Stimulated activated CD4-positive, alpha-beta T cell treated with anti-CD3 and anti-CD28 coated beads, Interleukin-1b, Interleukin-23, amount 100 ng/mL, for 4 hours (primary cell): ENCODE measurements at places on chromosomes 2 and 18.

DNA sequence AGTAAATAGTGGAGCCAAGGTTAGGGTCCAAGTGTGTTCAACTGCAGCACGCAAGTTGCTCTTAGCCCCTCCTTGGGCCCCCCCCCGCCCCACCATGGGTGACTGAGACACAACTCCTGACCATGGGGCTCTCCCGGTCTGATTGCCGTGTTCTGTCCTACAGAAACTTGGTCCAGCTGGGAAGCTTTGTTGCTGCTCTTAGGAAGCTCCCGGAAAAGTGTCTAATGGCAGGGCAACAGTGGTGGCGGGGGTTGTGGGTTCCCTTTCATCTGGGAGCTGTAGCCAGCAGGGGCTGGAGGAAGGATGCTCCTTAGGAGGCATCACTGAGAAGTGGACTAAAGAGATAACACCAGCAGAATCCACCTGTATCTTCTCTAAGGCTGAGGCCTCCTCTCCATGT, 111.1 kb downstream of the CYP26B1 start:
- DNase-seq = no peak

GRCh38 chr2:184534986-184535385, 63.3 kb upstream of the ZNF804A start:
- no peak for DNase-seq

GRCh38 chr2:136399667-136400289, 281.8 kb upstream of the CXCR4 start:
- no peak for DNase-seq

DNA sequence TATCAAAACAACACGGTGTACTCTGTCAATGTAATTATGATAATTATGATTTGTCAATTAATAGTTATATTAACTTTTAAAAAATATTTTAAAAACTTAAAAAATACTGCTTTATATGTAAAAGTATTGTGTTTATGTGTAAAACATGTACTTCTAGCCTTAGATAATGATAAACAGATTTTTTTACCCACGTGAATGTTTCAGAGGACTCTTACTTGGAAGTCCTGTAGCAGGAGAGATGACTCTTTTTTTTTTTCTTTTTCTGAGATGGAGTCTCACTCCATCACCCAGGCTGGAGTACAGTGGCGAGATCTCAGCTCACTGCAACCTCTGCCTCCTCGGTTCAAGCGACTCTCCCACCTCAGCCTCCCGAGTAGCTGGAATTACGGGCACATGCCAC, 6.2 kb upstream of the MTCL1 start:
- DNase-seq = no peak

- DNase-seq = no peak
Observed at GRCh38 chr2:72012886-72013574, 134.6 kb downstream of the CYP26B1 start.

DNA sequence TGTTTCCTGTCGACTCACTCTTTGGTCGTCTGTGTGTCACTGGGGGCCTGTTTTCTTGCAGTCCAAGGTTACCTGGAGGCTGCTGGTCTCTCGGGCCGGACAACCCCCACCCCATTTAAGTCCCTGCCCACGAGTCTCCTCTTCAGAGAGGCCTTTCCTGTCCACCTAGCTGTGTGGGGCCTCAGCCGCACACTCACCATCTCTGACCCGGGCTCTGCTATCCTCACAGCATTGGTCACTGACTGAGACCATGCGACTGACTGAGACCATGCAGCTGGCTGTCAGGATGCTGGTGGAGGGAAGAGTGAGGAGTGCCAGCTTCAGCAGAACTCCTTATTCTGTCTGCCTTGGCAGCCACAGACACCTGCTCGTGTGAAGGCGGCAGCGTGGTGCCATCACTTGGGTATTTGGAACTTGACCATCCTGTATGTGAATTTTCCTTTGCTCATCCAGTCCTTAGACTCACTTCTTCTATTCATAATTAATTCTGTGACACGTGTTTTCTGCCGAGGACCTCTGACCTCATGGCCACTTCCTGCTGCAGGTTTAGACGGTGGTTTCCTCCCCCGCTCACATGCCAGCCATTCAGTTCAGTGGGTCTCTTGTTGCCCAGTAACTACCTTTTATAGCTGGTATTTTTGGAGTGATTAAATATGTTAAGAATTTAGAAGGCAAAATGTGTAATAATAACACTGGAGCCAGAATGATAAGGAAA, 47.5 kb upstream of the ASB1 start:
- no peak for DNase-seq

DNA sequence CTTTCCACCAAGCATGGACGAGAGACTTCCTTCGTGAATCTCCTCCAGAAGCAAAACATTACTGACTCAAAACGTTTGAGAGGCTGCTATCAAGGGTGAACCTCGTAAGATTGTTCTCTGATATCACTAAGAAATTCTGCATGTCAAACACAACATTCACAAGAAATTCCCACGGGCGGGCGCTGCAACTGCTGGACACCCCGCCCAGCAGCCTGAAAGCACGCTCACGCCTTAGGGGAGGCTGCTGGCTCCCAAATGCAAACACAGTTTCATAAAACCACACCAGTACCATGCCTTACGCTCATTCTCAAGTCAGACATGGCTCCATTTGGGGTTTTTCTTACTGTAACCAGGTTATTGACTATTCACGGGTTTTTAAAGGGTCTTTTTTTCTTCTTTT, 39.0 kb downstream of the MBP start:
- no peak for DNase-seq

DNA sequence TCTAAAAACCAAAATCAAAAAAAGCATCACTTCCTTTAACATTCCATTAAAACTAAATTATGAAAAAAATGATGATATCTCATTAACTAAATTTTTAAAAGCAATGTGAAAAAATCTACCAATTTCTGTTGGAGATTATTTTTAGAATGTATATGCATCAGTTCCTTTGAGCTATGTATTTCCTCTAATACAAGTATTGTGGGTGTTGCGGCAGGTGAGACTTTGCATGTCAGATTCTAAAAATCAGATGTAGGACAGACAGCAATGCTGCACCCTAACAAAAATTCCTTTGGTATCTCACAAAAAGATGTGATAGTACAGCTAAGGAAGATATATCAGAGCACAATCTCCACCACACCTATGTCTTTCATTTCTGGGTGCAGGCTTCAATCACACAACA, 6.8 kb downstream of the MBD2 start:
- DNase-seq = no peak

DNA sequence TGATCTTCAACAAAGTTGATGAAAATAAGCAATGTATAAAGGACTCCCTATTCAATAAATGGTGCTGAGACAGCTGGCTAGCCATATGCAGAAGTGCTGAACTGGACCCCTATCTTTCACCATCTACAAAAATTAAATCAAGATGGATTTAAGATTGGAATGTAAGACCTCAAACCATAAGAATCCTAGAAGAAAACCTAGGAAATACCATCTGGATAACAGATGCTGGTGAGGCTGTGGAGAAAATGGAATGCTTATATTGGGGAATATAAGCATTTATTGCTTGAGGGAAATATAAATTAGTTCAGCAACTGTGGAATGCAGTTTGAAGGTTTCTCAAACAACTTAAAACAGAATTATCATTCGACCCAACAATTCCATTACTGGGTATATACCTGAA, 89.6 kb downstream of the GCA start:
- no peak for DNase-seq

DNA sequence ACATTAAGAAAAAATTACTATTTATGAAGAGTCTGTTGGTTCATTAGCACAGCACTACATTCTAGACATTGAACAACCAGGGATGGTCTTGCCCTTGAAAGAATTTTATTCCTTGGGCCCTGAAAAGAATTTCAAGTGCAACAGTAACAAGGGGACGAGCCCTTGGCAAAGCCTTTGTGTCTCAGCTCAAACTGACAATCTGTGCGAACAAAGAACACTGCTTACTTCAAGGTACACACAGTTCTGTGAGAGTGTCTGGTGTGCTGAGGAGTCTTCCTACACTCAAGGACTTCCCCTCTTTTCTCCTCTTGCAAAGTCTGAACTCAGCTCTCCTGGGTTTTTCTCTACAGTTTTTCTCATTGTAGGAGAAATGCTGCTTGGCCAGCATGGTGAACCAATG, 373.4 kb downstream of the NBAS start:
- no peak for DNase-seq

- DNase-seq = no peak
Observed at GRCh38 chr2:105344704-105345345, 7.5 kb downstream of the C2orf49 start.

DNA sequence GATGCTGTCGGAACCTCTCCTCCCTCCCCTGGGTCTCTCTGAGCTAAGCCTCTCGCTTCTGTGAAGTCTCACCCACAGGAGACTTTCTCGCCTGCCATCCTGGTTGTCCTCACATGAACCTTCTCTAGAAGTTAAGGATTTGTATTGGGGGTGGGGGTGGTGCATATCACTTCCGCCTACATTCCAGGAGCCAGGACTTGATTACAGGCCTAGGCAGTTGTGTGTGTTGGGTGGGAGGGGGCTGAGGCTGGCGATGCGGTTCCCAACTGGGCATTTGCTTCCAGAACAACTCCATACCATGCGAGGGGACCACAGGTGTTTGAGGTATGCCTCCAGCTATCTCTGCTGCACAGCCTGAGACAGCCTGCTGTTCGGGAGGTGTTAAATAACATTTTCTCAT, 56.8 kb upstream of the MGAT4A start:
- no peak for DNase-seq

- no peak for DNase-seq
Observed at GRCh38 chr2:168118733-168119514, 128.5 kb downstream of the STK39 start.

DNA sequence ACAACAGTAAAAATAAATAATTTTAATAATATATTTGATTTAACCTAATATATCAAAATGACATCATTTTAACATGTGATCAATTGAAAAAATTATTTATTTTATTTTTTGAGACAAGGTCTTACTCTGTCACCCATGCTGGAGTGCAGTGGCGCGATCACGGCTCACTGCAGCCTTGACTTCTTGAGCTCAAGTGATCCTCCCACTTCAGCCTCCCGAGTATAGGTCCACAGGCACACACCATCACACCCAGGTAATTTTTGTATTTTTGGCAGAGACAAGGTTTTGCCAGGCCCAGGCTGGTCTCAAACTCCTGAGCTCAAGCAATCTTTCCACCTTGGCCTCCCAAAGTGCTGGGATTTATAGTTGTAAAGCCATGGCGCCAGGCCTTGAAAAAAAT, 126.7 kb upstream of the COPS8 start:
- DNase-seq = no peak

DNA sequence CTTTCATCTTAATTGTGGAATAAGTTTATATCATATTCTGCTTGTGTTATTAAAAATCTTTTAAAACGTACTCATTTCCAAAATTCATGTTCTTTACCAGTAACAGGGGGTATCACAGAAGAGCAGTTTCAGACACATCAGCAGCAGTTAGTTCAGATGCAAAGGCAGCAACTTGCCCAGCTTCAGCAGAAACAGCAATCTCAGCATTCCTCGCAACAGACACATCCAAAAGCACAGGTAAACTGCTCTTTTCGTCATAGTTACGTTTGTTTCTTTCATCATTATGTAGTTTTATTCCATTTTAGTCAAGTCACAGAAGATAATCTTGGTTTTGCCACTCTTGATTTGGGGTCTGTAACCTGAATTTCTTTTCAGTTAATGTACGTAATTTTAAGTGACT, 93.5 kb upstream of the KIF5C start:
- DNase-seq = no peak

DNA sequence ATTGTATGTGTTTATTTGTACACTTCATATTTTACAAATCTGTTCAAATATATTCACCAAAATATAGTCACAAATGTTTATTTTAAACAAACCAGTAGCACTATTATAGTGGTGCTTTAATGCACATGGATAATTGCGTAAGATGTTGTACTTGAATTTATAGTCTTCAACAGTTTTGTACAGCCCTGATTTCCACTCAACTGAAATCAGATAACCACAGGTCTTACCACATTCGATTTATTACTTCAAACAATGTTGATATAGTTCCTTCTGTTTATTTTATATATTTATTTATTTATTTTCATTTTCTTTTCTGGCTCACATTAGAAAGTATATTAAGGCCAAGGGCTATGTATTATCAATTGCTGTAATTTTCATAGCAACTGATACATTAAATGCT, 99.4 kb upstream of the ZNF804A start:
- DNase-seq = no peak

DNA sequence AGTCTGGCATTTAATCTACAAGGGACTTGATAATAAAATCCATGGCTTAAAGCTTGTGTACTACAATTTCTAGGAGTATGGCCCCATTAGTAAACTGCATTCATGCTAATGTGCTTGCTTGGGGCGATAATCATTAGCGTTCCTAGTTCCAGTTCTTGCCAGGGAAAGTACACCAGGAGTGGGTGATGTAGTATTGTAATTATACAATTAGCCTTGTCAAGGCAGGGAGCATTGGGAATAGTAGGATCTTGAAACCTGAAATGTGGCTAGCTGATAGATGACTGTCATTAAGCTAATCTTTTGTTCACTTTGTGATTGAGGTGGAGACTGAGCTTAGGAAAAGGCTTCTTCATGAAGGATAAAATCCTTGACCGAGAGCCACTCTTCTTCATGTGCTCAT, 989.2 kb downstream of the CPS1 start:
- no peak for DNase-seq

DNA sequence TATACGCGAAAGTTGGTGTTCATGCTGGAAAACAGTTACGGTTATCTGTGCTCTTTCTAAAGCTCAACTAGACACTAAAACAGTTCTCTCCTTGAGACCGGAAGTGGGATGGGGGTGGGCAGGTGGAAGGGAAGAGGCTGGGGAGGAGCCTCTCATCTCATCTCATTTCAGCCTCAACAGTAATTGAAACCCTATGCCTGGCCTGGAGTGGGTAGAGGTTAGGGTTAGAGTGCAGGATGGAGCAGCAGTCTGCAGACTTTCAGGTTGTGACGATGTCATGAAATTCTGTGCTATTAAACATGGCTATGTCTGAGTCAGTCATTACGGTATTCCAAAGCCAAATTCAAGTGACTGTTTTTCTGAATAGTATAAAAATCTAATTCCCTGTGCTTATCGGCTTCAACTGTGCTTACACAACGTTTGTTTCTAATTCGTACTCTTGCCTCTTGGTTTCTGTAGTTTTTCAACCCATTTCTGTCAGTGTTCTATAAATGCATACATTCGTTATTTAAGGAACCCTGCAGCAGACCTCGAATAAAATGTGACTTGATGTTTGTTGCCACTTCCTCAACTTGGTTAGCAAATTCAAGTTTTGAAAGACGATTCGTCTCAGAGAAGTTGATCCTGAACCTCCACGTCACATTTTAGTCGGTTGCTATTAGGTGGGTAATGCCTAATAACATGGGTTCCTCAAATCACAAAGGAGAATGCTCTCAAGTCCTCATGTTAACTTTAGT, 75.8 kb upstream of the TCF7L1 start:
- DNase-seq = no peak

GRCh38 chr2:237540823-237541222, 25.6 kb upstream of the PRLH start:
- DNase-seq = no peak

- DNase-seq = no peak
Observed at GRCh38 chr2:42331569-42332284, 29.3 kb downstream of the COX7A2L start.
